AML-193 (cell line): ENCODE measurements at places on chromosomes 1 and 21.

DNA sequence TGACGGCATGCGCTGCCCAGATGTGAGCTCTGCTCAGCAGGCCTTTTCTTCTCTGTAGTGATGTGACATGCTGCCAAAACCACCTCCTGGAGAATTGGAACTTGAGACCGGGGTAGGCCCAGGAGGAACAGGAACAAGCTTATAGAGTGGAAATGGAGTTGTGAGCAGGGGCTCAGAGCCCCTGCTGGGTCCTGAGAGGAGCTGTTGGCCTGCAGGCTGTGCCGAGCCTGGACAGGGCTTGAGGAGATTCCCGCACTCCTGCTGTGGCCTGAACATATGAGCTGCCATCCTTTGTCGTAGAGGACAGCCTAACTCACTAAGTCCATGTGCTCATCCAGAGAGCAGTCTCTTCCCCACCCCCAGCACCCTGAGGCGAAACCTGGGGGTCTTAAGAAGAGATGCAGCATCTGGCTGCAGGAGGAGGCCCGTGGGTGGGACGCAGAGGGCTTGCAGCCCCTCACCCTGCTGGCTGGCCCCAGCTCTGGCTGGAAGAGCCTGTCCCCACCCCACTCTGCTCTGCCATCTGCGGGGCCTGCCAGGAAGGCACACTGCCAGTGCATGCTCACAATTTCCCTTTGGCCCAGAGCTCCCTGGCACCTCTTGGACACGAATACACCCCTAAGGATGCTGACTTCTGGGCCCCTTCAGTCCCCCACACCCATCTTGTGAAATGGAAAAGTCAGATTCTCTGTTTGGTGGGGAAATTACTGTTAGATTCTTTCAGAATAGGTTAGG, 42.5 kb downstream of the PTPRF start:
- DNase-seq: no peak

GRCh38 chr1:218476385-218476784, 131.2 kb downstream of the TGFB2 start:
- DNase-seq: no peak

- no peak for DNase-seq
Observed at GRCh38 chr1:213227458-213227857, 176.4 kb downstream of the RPS6KC1 start.

GRCh38 chr1:234916840-234917239, 211.8 kb downstream of the TOMM20 start:
- DNase-seq: no peak

- DNase-seq: no peak
Observed at GRCh38 chr1:53499257-53500203, 40.3 kb downstream of the DMRTB1 start.

DNA sequence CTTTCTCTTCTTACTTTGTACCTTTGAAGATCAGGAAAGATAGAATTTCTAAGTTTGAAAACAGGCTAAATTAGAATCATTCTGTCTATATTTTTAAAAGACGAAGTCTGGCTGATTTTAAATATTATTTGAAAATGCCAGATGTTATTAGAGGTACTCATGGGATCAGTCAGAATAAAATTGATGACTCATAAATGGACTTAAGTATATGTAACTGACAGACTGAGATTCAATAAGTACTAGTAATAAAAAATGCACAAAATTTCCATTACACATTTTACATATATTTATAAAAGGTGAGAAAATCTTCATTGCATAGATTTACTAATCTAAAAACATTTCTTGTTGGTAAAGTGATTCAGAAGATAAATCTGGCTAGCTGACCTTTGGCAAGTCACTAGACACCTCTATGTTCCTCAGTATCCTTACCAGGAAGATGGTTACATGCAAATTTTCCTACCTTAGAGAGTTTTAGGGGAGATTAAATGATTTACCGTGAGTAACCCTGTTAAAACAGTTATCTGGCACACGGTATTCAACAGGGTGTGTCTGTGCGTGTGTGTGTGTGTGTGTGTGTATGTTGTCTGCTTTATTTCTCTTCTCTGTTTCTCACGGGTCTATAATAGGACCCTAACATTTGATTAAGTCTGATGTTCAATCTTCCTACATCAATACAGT, 189.0 kb downstream of the RUNX1 start:
- no peak for DNase-seq

DNA sequence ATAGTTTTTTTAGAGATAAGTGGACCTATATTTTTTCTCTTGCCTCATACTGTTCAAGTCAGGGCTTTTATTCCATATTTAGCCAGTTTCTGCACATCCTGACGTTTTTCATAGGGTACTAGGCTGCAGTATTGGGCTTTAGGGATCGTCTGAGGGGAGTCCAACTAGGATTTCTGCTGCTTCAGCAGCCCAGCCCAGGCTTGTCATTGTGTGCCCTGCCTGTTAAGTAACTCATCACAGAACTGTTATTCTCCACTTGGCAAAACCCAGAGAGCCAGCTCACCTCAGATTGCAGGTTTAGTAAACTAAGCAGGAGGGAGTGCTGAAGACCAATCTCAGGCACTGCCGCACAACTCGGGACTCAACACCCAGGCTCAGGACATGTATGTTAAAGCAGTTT, 2.8 kb downstream of the GALNT2 start:
- no peak for DNase-seq

DNA sequence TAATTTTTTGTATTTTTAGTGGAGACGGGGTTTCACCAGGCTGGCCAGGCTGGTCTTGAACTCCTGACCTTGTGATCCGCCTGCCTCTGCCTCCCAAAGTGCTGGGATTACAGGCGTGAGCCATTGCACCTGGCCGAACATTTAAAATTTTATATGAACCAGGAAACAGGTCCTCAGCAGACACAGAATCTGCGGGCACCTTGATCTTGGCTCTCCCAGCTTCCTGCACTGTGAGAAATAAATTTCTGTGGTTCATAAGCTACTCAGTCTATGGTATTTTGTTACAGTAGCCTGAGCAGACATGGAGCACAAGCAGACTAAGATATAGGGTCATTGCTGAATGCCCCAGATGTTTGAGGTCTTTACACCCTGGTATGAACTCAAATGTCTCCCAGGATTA, 23.6 kb upstream of the CTH start:
- no peak for DNase-seq

GRCh38 chr1:235659186-235659771, 9.7 kb upstream of the GNG4 start:
- DNase-seq: no peak
